ENCODE measurements at places on chromosomes 4 and X.

GRCh38 chrX:12315526-12315925 is 177.3 kb downstream of the FRMPD4 start:
- DNase-seq, result no peak

DNA sequence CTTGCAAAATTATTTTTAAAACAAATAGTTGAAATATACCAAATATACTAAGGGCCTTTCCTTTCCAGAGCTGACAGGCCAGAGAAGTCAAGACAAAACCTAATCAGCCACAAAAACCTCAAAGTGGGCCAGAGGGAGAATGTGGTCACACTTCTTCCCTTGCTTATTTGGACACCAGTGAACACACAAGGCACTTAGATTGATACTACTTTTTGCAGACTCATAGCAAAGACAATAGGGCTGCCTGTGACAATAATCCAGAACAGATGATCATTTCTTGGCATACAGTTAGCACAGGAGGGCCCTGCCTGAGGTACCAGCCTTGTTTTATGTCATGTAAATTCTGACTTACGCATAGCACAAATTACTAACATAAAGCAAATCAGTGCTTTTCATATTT is 215.7 kb upstream of the NEIL3 start:
- no peak for DNase-seq

GRCh38 chr4:173722075-173722474 is 192.0 kb upstream of the HAND2 start:
- DNase-seq, result no peak

- no peak for DNase-seq
Measured at GRCh38 chr4:17058536-17058915, 160.1 kb upstream of the LDB2 start.

All from activated naive CD8-positive, alpha-beta T cell treated with anti-CD3 and anti-CD28 coated beads, Interleukin-2, amount 10 ng/mL, durations not matched to agents 7 days and 5 days (primary cell).